ENCODE measurements at places on chromosomes 2 and 18.
A peak's percentile ranks its signal among the peaks of the same experiment; 100 is the strongest.

DNA sequence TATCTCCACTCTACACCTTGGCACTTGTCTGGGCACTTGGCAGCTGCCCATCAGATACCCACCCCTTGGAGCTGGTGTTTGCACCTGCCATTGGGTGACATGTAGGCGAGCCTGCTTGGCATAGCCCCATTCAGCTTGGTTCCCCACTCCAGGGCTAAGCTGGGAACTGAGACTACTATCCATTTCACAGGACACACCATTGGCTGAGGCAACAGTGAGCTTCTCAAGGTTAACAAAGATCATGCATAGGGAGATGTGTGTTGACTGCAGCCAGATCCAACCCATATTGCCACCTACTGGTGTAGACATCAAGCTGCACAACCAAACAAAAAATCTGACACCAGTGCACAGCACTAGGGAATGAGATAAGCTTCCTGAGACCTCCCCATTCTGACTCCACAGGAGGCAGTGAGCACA lies 1389.8 kb upstream of the TMEFF2 start:
- DNase-seq: peak; percentile 1

GRCh38 chr2:126370201-126370600 lies 285.8 kb upstream of the GYPC start:
- no peak for DNase-seq

DNA sequence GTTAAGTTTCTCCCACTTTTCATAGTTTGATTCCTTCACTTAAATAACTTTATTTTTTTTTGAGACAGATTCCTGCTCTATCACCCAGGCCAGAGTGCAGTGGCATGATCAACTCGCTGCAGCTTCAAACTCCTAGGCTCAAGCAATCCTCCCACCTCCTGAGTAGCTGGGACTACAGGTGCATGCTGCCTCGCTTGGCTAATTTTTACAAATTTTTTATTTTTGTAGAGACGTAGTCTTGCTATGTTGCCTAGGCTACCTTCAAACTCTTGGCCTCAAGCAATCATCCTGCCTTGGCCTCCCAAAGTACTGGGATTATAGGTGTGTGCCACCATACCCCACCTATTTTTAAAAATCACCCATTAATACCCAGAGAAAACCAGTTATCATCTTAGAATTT lies 14.2 kb upstream of the WIPF1 start:
- no peak for DNase-seq

DNA sequence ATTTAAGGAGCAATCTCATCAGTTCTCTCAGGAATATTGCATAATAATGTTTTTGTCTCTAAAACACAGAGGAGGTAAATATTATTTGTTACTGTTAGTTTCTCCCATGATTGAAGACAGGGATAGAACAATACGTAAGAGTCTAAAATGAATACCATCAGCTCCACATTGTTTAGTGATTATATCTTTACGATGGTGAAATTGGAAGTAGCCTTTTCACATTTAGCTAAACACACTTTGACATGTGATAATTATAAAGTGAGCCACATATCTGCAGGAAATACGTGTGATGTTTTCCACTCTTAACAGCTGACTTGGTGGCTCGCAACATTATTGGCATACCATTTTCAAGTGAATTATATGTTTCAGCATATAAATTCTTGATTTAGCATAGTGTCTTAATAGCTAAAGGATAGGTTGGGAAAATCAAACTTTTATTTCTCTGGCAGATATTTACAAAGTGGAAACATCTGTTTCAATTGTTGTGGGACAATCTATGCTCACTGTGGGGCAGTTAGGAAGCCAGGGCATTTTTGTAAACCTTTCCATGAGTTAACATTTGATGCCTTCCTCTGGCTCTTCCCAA lies 208.1 kb upstream of the RASGRP3 start:
- no peak for DNase-seq
